ENCODE measurements at places on chromosomes 11 and 22. TPM values are rescaled to one million over a fixed set of nuclear protein-coding genes. Genes with fewer than 3 reads are reported as not detected.

DNA sequence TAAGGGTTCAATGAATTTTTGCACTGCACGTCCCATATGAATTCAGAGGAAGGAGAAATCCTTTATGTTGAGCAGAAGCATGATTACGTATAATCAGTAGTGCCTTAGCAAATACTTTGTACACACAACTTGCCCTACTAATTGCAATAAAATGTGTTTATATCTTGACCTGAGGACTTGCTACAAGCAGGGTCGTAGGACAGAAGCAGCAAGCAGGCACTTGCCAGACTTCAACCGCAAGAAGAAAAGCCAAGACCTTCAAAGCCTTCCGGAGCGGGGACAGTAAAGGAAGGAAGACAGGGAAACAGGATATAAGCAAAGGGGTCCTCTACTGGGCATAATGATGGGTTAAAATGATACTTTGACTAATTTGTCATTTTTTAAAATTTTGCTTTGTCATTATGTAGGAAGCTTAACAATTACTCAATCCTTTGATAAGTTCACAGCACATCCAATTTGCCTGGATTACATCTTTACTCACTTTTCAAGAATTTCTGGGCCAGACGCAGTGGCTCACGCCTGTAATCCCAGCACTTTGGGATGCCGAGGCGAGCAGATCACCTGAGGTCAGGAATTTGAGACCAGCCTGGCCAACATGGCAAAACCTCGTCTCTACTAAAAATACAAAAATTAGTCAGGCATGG is 23.2 kb upstream of the UBASH3B start:
- DNase-seq: peak; percentile 36

- no peak for DNase-seq
These were observed at the start of gene SCT for GRCh38 chr11:626475-627307. Gene SCT, minus strand, starts transcription at chr11:627181. Its CDS starts 38 bp downstream, at chr11:627143.

GRCh38 chr11:76152741-76153570 is 53.3 kb downstream of the WNT11 start:
- DNase-seq: no peak

GRCh38 chr11:9626496-9627394 is 37.1 kb upstream of the SWAP70 start:
- no peak for DNase-seq

DNA sequence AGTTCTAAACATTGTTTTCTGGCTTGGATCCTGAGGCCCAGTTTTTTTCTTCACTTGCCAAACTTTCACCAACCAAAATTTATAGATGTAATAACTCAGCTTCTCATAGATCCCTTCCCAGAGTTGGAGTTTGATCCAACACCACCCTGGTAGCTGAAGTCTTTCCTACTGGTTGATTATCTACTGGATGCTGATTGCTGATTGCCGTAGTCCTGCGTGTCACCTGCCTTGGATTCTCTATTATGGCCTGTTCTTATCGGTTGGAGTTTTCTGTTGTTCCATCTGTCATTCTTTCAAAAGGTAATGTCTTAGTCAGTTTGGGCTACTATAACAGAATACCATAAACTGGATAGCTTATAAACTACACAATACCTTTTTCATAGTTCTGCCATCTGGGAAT is 17.3 kb upstream of the OR6X1 start:
- DNase-seq: no peak

GRCh38 chr11:67996051-67996450 is 7.8 kb downstream of the UNC93B1 start:
- DNase-seq: no peak

DNA sequence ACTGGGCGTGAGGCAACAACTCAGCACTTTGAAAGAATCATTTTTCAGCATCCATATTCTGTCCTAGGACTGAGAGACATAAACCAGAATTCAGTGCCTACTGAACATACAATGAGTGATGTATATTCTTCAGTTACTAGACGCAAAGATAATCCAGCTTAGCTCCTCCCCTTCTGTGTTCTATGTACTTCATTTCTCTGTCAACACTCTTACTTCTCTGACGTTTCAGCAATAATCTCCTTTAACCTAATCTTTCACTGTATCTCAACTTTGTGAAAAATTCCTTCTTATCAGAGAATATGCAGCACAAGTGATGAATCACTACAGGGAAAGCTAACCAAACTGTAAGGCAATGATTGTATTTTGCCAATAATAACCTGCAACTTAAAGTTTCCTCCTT is 2.5 kb upstream of the OR51B5 start:
- DNase-seq: no peak

GRCh38 chr11:85627332-85627997 is at the start of gene DLG2:
Gene DLG2, minus strand, starts transcription at chr11:85627344.
- peak; percentile 64 for DNase-seq

GRCh38 chr11:9775398-9775779 is 111.5 kb downstream of the SWAP70 start:
- DNase-seq: no peak

DNA sequence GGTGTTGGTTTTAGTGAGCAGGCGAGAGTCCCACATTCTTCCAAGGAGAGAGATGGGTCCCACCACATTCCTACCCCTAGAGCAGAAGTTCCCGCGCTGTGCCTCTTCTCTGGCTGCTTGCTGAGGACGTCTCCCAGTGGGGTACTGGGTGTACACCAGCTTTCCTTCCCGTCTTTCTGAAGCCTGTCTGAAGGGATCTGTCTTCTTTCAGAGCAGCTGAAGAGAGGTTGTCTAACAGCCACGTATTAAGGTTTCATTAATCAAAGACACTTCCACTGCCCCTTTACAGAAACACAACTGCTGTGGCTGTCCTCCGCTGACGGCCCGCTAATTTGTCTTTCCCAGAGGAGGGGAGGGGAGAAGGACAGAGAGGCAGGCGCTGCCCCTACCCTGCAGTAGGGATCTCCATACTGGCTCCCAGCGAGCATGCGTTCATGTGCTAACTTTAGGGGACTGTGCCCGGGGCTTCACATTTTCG is 56.0 kb downstream of the ZBTB16 start:
- DNase-seq: no peak

GRCh38 chr22:35883031-35883620 is 145.5 kb downstream of the RBFOX2 start:
- DNase-seq: peak; percentile 69

Gene TSGA10IP
- total RNA-seq: not detected

DNA sequence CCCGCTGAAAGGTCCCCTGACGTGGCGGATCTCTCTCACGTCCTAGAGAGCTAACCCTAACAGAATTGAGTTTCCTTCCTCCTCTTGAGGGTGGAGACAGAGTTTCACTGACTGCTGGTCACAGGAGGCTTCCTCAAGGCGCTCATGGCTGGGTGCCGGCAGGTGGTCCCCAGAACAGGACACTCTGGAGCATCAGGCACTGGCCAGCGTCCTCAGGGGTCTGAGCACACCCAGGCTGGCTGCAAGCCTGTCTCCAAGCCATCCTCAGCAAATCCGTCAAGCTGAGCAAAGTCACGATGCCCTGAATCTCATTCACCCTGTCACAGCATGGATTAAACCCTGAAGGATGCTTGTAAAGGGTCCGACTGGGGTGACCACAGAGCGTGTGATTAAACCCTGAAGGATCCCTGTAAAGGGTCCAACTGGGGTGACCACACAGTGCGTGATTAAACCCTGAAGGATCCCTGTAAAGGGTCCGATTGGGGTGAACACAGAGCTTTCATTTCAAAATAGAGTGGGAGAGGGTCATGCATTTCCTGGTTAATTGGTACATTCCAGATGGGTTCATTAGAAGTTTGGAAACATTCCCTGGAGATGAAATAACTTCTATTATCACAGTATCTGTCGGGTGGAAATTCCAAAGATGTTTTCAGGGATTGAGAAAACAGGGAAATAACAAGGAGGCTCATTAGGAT is 473.0 kb downstream of the BRD1 start:
- DNase-seq: no peak

Gene KLHL35
- total RNA-seq: 7.2 TPM

DNA sequence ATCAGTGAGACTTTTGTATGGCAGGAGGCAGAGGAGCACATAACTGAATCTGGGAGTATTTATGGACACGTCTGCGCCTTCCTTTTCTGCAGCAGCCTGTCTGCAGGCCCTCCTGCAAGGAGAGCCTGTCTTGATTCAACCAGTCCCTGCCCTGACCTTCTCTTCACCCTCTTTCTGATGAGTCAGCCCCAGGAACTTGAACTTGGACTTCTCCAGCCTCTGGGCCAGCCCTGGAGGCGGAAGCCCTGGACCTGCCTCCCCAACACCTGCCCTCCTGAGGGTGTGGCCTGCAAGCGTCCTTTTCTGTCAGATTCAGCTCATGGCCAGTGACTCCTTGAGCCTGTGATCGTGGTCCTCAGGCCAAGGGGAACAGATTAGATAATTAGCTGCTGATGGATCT is 20.0 kb downstream of the DAGLA start:
- peak; percentile 95 for DNase-seq

- DNase-seq: no peak
These were observed 30.0 kb upstream of the CCDC179 start for GRCh38 chr11:22890227-22890626.

- DNase-seq: peak; percentile 31
These were observed 8.2 kb downstream of the CBX7 start for GRCh38 chr22:39144101-39144767.

Gene MMP27
- total RNA-seq: not detected

Gene HBG1
- total RNA-seq: not detected

- no peak for DNase-seq
These were observed 31.3 kb downstream of the SERPINH1 start for GRCh38 chr11:75593286-75593915.

GRCh38 chr11:120651396-120651795 is 139.8 kb downstream of the GRIK4 start:
- no peak for DNase-seq

DNA sequence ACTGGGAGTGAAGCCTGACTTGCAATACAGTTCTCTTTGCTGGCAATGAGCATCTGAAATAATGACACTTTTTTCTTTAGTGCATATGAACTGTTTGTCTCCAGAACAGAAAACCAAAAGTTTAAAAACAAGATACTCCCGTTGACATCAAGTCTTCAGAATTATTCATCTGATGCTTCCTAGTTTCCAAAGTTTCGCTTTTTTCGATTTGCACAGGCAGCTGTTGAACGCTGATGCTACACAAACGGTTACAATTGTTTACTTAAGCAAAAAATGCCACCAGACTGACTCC is 612 bp upstream of the BIRC2 start:
- DNase-seq: no peak

GRCh38 chr11:13763341-13763740 is 94.9 kb downstream of the FAR1 start:
- DNase-seq: no peak

- no peak for DNase-seq
These were observed 54.0 kb downstream of the PRR5L start for GRCh38 chr11:36350137-36350513.

DNA sequence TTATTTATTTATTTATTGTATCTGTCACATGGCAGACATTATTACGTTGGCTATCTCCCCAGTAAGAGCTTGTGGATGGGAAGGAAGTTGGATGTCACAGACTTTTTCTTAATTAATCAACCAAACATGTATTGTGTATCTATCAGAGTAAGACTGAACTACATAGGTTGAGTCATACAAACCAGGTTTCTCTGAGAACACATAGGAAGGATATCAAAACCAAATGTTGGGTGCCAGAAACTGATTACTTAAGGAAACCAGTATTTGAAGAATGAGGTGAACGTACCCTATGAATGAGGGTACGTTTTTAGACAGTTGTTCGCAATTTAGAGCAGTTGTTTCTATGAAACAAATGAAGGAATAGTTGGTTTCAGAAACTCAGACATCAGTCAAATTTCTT is 136.4 kb downstream of the SLC17A6 start:
- no peak for DNase-seq

Gene BCL2L13
- 49.1 TPM for total RNA-seq

DNA sequence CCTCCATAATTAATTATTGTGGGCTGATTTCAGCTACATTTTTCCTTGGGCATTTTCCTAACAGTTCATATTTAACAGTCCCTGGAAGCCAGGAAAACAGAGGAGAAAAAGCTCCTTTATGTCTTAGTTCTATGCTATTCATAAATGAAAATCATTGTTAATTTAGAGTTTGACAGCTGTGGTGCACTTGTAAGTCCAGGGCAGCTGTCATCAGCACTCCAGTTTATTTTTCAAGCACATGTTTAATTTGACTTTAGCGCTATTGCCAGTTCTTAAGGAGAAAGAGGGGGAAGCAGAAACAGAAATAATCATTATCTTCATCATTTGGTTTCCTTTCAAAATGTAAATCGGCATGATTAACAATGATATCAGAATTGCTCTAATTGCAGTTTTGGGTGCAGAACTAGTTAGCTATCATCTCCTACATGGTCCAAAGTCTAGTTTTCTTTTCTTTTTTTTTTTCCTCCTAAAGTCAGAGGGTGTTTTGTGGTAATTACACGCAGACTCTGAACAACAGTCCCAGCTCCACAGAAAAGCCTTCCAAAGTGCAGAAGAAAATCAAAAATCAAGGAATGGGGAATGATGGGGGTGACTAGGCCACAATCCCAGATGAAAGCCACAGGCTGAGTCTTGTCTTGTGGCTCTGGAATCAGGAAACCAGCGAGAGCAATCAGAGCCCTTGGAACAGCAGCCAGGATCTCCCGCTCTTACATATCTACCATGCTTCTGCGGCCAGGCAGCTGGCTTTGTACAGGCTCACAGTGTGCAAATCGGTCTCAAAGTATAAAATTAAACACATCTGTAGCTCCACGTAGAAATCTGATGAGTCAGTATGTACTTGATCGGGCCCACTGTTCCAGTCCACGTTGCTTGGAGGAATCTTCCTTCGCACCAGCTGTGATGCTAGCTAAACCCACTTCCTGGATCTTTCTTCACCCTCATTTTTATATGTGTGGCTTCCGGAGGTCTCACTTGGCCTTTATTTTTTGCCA is 91.9 kb downstream of the SPON1 start:
- no peak for DNase-seq

GRCh38 chr11:13042873-13043342 is 33.8 kb downstream of the RASSF10 start:
- peak; percentile 14 for DNase-seq

- DNase-seq: no peak
These were observed 2.0 kb downstream of the LRRC32 start for GRCh38 chr11:76668362-76669155.

DNA sequence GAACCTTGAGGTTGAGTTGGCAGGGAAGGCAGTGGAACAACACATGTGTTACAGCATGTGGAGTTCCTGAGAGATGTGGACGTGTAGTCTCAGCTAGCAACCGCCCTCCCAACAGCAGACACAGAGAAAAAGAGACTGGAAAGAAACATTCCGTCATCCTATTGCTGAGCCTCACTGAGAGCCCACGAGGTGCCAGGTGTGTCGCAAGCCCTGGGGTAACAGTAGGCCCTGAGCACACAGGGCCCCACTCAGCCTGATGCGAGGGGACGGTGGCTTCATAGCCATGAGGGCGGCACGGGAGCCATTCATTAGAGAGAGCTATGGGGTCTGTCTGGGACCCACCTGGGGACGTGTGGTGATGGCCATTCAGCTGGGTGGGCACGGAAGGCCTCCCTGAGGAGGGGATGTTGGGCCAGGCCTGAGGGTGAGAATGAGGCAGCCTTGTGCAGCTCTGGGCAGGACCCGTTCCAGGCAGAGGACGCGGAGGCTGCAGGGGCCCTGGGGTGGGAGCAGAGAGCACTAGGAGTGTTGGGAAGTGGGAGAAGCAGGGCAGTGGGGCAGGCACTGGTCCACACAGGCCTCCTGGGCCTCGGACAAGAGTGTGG is 26.2 kb downstream of the MPPED1 start:
- no peak for DNase-seq

Gene TSSK2
- not detected for total RNA-seq

- no peak for DNase-seq
These were observed 6.9 kb downstream of the TRABD start for GRCh38 chr22:50192436-50193204.

GRCh38 chr22:17481424-17481823 is 81.9 kb upstream of the SLC25A18 start:
- DNase-seq: no peak

Gene TEAD1
- 83.2 TPM for total RNA-seq

- peak; percentile 29 for DNase-seq
These were observed 826.3 kb downstream of the DLG2 start for GRCh38 chr11:84800755-84801346.

Gene OR8G1
- not detected for total RNA-seq

Measured in M059J (cell line).